ENCODE measurements at places on chromosomes 7 and 10. TPM values are rescaled to one million over a fixed set of nuclear protein-coding genes. Genes with fewer than 3 reads are reported as not detected.

Gene PLXDC2
- total RNA-seq = 62.2 TPM

Gene CHST3
- 48.0 TPM for total RNA-seq

GRCh38 chr10:125370578-125370977 lies 210.2 kb upstream of the CTBP2 start:
- ATAC-seq = no peak

GRCh38 chr7:81330108-81330507 lies 411.3 kb upstream of the SEMA3C start:
- no peak for ATAC-seq

GRCh38 chr10:65423043-65423442 lies 1502.8 kb upstream of the LRRTM3 start:
- no peak for ATAC-seq

Gene NME8
- total RNA-seq = not detected

DNA sequence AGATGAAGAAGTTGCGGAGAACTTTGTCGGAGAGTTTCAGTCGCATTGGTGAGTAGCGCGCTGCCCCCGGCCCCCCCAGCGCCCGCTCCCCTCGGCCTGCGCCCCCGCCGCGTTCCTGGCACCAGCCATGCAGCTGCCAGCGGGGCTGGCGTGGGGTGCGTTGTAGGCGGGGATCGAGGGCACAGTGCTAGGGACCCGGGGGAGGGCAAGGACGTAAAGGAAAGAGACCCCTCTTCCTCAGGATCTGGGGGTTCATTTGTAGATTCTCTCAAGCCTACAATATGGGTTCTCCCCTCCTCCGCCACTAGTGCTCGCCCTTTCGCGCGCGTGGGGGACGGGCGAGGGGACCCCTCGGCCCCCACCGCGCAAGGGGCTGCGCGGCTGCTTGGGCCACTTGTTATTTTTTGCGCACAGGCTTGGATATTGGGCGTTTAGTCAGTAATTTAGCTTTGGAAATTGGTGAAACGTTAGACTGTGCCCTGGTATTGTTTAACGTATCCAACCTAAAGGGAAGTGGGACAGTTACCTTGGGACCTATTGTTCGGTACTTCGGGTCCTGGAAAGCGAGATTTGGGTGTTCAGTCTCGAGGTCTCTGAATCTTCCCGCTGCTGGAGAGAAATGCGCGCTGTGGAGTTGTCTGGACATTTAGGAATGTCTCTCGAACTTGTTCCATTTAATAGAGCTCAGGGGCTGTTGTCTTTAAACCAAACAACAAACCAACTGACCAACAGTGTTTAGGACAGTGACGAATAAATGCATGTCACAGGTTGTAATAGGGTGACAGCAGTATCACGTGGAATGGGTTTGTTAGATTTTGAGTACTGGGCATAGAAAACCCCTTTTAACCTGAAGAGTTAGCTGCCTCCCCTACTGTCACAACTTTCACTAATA lies 796 bp downstream of the CDK14 start:
- ATAC-seq = no peak

- ATAC-seq = no peak
These were observed 46.5 kb upstream of the MSMB start for GRCh38 chr10:46092524-46093081.

Data from gastroesophageal sphincter (tissue), 4 donors.